ENCODE measurements at places on chromosomes 12 and 14.

GRCh38 chr12:2682296-2683251 lies 112.2 kb upstream of the FKBP4 start:
- DNase-seq = no peak

GRCh38 chr12:13362260-13362841 lies 165.8 kb downstream of the EMP1 start:
- peak; percentile 48 for DNase-seq

DNA sequence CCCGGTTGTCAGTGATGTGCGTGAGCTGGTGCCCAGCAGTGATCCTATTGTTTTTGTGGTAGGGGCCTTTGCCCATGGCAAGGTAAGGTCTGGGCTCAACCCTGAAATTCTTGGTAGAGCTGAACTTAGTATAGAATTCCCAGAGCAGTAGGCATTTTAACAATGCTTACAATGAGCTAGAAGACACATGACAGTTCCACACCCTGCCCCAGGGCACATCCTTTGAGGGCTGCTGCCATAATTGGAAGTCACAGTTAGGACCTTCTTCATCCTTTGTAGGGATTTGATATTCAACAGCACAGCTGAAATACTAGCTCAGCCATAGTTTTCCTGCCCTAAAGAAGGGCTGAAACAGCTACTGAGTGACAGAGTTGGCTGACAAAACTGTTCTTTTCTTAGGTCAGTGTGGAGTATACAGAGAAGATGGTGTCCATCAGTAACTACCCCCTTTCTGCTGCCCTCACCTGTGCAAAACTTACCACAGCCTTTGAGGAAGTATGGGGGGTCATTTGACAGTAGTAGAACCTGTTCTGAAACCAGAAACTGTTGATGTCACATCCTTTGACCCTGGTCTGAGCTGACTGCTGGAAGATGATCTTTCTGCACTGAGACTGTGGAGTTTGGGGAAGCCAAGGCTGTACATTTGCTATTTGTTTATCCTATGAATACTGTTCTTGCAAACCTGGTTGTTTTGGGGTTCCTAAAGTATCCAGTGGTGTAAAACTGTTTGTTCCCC lies 4.8 kb downstream of the EMG1 start:
- DNase-seq = no peak

DNA sequence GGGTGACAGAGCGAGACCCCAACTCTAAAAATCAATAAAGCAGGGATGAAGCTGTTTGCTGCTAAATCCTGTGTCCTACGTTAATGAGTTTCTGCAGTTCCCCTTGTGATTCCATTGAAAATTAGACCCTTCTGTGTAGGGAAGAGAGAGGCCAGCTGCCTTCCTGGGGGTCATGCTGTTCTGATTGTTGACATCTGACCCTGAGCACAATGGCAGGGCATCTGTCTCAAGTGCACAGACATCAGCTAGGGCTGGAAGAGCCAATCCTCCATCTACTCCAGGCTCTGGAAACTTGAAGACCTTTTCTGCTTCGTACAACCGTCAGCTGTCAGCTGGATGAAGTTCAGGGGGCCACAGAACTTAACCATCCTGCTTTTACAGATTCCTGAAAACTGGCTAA lies 10.1 kb downstream of the FBXL14 start:
- DNase-seq = no peak

DNA sequence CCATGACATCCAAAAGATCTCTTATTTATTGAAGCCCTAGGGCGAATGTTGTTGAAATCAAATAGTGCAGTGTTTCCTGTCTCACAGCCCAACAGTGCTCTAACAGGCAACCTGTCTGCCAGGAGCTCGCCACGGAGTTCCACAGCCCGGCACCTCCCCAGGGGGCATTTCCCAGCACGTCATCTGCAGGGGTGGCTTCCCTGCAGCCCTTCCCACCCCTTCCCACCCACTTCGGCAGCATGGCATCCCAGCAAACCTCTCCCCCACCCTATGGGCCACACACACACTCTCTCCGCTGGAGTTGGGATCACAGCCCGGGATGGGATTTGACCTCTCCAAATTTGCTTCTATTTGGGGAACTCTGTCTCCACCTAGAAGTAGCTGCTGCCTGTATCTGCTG lies 62.7 kb upstream of the C14orf180 start:
- DNase-seq = no peak

DNA sequence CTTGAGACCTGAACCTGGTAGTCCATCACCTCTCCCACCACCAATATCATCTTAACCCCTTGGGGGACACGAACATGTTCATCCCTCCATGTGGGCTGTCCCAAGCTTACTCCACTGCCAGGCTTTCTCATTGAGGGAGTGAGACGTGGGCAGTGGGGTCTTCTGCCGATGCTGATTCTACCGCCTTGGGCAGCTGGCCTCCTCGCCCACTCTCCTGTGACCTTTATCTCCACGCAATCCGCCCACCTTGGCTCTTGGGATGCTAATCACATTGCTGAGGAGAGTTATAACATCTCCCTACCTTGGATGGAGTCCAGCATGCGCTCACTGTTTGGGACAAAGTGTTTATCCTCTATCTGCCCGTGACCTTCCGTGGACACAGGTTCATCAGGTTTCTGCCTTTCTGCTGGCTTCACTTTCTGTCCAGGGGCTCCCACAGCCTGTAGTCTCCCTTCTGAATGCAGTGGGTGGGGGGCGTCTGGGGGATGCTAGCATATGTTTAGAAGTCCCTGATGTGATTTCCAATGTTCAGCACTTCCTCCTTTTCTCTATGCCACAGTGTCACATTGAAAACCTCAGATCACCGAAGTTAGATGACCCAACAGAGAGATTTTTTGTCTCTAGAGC lies 53.2 kb upstream of the ESRRB start:
- DNase-seq = no peak

DNA sequence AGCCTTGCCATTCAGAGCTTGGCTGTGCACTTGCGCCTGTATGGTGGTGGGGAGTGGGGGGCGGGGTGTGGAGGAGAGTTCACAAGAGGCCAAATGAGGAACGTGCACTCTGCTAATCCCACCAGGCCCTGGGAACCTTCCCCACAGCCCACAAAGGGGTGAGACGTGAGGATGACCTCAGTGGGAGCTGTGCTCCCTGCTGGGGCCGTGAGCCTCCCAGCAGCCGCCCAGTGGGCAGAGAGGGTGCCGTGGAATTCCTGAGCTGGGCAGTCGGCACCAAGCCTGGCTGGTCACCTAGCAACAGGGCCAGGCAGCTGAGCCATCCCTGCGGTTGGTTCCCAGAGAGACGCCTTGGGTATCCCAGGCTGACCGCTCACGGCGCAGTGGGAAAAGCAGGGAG lies 53.7 kb downstream of the CCNK start:
- DNase-seq = no peak

DNA sequence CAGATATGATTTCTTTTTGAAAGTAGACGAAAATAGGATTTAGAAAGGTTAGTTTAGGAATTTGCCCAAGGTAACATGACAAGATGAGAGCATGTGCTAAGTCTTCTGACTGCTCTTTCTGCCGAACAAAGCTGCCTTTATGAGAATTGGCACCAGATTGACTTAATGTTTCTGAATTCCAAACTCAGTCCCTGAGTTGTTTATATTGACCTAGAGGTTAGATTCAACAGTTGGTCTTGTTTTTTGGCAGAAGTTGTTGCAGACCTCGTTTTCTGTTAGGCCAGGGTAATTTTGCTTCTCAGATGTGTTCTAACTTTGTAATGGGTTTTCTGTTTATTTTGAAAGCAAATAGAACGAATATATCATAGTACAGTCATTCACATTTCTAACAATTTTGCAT lies 61.5 kb upstream of the LRTM2 start:
- no peak for DNase-seq

DNA sequence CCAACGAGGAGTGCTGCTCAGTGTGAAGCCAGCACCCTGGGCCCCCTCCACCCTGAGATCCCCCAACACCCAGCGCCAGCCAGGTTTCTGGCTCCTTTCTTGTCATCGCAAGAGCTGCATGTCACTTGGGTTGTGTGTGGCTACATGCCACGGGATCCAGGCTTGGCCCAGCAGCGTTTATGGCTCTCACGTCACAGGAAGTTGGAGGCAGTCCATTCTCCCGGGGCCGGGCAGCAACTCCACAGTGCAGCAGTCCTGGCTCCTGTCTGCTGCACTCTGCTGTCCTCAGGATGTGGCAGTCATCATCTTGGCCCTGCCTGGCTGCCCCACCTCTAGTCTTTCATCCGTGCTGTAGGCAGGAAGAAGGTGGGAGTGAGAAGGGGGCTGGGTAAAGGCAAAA lies 78.3 kb downstream of the AACS start:
- no peak for DNase-seq

GRCh38 chr12:124928095-124928911 lies 13.9 kb upstream of the UBC start:
- no peak for DNase-seq

GRCh38 chr14:70707138-70708038 lies 65.7 kb downstream of the TTC9 start:
- DNase-seq = no peak

DNA sequence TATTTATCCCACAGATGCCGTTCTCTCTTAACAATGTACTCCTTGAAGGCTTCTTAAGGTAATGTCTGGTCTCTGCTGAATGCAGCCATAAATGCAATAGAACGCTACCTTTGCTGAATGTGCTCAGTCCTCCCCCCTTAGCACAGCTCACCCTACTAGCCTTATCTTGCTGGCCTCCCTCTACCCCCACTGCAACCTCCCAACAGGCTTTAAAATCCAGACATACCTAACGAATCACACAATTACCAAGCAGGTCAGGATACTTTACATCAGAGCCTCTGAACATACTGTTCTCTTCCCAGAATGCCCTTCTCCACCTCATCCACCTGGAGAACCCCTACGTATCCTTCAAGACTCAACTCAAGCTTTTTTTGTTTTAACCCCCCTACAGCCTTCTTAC lies 51.0 kb upstream of the CRADD start:
- no peak for DNase-seq

GRCh38 chr14:50544911-50545310 lies 12.5 kb upstream of the MAP4K5 start:
- no peak for DNase-seq

- no peak for DNase-seq
These were observed 1.7 kb downstream of the AVIL start for GRCh38 chr12:57816855-57817151.

All from Panc1 (cell line).